ENCODE measurements at places on chromosomes 6 and 20. TPM values are rescaled to one million over a fixed set of nuclear protein-coding genes. Genes with fewer than 3 reads are reported as not detected.

DOK5 gene
- total RNA-seq = not detected

NKAIN2 gene
- total RNA-seq = not detected

PPP1R3G gene
- total RNA-seq = not detected

DLL1 gene
- total RNA-seq = 7.1 TPM

TGM3 gene
- not detected for total RNA-seq

CRISP2 gene
- total RNA-seq = not detected

Data from CD4-positive, alpha-beta T cell (primary cell).